Fibroblast of skin of right quadriceps (primary cell): ENCODE measurements at places on chromosomes 6 and 20.

GRCh38 chr6:130035211-130035610 is 16.8 kb downstream of the L3MBTL3 start:
- DNase-seq = no peak

DNA sequence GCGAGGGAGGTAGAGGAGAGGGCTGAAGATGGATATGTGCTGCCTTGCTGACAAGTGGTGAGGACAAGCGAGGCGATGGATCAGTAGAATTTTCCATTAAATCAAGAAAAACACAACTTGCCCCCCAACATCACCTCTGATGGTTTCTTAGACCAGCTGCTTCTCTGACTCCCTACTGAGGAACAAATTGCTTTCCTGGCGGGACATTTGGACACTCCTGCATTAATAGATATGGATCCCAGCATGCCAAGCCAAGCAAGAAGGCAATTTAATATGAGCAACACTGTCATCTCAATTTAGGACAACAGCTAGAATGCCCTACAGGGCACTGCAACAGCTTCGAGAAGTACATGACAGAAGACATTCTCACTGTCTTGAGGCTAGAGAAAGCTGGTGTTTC is 248.4 kb upstream of the AGPAT4 start:
- DNase-seq = no peak

GRCh38 chr6:17485181-17485580 is 91.8 kb downstream of the CAP2 start:
- DNase-seq = no peak

- DNase-seq = no peak
These were observed 107.6 kb upstream of the MAP3K4 start for GRCh38 chr6:160883999-160884398.

DNA sequence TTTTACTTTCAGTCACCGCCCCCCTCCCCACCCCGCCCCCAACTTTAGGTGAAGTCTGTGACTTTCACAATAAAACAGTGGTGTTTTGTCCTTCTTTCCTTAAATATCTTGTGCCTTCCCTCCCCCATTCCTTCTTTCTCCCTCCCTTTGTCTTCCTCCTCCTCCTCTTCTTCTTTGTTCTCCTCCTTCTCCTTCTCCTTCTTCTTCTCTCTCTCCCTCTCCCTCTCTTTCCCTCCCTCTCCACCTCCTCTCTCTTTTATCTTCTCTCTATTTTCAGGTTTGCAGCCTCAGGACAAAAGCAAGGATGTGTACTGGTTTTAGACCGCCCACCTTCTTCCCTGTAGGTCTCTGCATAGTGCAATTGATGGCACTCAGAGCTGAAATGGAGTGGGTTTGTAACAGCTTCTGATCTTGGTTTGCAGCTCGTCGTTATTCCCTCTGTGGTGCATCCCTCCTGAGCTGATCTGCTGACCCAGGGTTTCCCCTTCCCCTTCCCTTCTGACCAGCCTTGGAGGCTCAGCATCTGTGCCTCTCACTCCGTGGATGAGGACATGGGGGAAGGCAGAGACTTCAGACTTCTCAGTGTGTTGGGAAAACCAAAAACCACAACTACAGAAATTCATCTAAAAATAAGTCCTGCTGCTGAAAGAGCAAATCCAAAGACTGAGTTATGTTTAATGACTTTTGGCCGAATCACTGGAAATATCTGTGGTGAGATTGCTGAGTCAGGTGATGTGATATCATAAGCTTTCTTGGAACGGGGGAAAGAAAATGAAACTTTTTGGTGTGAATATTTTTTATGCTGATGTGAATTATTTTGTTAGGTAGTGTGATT is 6.9 kb downstream of the VGLL2 start:
- peak; percentile 14 for DNase-seq

DNA sequence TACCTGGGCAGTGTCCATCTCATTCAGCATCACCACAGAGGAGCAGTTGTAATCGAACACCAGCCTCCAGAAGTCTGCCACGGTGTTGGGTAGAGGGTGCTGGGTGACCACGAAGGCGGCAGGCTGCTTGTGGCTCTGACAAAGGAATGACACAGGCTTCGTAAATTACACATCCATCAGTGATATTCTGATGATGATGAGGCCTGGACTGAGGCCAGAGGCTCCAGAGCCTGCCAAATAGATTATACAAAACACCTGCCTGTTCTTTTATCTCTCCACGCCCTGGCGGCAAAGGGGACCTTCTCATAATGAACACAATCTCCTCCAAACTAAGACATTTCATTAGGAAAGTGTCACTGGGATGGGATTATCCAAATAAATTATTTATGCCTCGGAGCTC is 480.2 kb upstream of the CHD6 start:
- no peak for DNase-seq

DNA sequence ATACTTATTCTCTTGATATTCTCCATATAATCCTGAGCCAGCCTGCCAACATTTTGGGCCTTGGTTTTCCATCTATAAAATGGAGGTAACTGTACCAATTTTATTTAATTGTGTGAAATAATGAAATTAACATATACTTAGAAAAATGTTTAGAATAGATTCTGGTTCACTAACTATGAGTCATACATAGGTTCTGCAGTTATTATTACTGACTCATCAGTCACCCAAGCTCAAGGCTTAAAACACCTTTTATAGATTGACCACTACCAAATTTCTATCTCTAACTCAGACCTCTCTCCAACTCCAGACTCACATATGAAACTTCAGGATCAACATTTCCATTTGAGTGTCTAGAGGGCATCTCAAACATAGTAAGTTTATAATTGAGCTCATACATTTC is 1277.2 kb upstream of the GJE1 start:
- peak; percentile 17 for DNase-seq
